Posterior vena cava (tissue), 2 donors: ENCODE measurements at places on chromosomes 6 and 20. TPM values are rescaled to one million over a fixed set of nuclear protein-coding genes. Genes with fewer than 3 reads are reported as not detected.

- no peak for DNase-seq
Observed at GRCh38 chr6:107313776-107314175, 145.6 kb downstream of the PDSS2 start.

Gene PPIL4
- total RNA-seq = 26.2 TPM

DNA sequence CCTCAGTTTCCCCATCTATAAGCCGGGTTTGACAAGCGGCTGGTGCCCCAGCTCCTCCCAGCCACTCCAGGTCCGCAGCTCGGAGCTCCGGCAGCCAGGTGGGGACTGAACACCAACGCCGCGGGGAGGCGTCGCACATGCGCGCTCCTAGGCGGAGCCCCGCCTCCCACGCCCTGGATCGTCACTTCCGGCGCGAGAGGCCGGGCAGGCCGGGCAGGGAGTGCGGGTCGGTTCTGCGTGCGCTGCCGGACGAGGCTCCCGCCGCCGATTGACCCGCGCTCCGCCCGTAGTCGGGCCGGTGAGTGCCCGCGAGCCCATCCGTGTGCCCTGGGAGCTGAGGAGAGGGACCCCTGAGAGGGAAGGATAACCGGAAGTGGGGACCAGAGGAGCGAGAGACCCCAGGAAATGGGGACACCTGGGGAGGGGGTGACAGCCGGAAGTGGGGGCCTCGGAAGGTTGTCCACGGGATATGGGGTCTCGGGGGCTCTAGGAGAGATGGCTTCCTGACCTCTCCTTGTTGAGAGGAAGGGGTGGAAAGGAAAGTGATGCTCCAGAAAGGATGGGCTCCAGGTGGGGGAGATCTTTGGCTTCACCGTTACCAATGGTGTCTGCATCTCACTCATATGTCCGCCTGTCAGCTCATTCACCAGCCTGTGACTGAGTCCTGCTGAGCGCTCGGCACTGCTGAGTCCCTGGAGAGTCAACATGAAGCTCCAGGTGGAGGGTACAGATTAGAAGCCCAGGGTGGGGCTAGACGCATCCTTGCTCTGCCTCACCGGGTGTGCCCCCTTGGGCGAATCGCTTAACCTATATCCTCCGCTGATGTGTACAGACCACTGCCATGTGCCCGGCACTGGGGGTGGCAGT lies at the start of gene TTPAL:
TTPAL (plus strand) TSS at position 181 of the 867 bp plus-strand sequence. CDS start 4,126 bp downstream, outside the sequence.
- DNase-seq = peak; percentile 96

Gene SPATA25
- total RNA-seq = 1.00 TPM

DNA sequence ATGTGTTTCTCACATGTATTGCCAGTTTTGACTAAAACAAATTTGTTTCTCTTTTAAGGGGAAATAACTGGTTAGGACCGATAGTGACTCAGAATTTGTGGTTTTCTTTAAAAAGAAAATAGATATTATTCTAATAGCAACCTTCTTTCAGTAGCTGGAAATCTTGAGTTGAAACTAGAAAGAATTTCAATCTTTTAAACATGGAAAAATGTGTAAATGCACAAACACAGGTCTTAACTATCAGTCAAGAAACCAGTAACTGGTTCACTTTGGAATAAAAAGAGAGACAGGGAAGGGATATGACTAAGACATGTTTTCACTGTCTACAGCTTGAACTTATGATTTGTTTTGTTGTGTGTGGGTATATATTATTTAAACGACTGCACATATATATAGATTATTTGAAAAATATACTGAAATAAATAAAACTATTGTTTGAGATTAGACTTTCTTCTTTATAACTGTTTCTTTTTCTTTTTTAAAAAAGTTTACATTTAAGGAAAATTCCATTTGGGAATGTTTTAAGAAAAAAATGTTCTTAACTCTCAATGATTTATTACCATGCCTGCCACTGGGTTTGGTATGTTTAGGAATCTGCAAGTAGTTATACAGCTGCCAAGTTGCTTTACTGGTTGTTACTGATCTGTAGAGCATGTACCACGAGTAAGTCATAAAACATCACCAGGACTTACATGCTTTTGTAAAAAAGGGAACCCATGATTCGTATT lies 753.3 kb upstream of the MARCKS start:
- DNase-seq = no peak

GRCh38 chr20:6235510-6235909 lies 112.7 kb upstream of the FERMT1 start:
- no peak for DNase-seq

Gene TRIM31
- total RNA-seq = not detected

GRCh38 chr20:3632311-3633004 lies 30.7 kb downstream of the GFRA4 start:
- DNase-seq = no peak

Gene BPI
- total RNA-seq = 0.14 TPM

GRCh38 chr6:155880900-155881299 lies 425.3 kb upstream of the NOX3 start:
- no peak for DNase-seq

Gene CLIC5
- total RNA-seq = 7.6 TPM

DNA sequence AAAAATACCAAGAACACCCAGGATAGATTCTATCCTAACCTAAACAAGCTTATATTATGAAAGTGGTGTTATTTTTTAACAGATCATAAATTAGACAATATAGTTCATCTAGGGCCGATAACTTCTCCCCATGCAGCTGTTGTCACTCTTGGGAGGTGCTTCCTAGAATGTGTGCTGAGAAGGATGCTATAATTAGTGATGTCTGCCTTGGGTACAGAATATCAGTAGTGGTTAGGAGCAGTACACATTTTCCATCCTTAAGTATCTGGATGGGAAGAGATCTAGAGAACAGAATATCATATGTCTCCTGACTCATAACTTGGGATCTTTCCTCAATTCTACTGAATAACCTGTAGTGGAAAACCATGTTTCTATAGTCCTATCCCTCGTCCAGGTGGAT lies 214.5 kb downstream of the BCKDHB start:
- DNase-seq = no peak

Gene OGFRL1
- 37.6 TPM for total RNA-seq

GRCh38 chr6:154767003-154767723 lies 33.9 kb downstream of the SCAF8 start:
- no peak for DNase-seq

Gene NDUFAF5
- total RNA-seq = 25.5 TPM

Gene KCNK16
- total RNA-seq = not detected

- DNase-seq = no peak
Observed at GRCh38 chr6:74277777-74278186, 581.8 kb downstream of the CD109 start.

GRCh38 chr6:41451515-41452163 lies 94.5 kb upstream of the FOXP4 start:
- DNase-seq = peak; percentile 87

DNA sequence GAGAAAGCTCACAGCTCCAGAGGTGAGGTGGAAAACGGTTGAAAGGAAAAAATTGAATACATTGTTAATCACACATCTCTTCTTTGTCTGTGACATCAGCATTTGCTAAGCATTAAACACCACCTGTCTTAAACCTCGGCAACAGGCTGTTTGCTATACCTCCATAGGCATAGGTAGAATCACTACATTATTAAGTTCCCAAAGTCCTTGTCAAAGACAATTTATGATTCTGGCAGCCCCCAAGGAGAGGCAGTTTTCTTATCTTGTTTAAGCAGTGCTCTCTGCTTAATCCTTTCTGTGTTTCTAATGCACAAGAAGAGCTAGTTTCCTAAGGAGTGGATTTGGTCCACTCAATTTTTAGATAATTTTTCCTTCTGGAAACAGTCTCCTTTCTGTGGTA lies 249.7 kb downstream of the NKAIN2 start:
- DNase-seq = no peak

Gene NT5E
- 43.8 TPM for total RNA-seq

Gene PRDM13
- total RNA-seq = not detected
